ENCODE measurements at places on chromosomes 3 and 15. TPM values are rescaled to one million over a fixed set of nuclear protein-coding genes. Genes with fewer than 3 reads are reported as not detected.

Gene NANOGP8
- total RNA-seq, result 1.1 TPM

Gene CILP
- total RNA-seq, result 24.6 TPM

Gene NPAP1
- total RNA-seq, result not detected

GRCh38 chr3:70231266-70231701 is 81.2 kb downstream of the MDFIC2 start:
- no peak for DNase-seq

DNA sequence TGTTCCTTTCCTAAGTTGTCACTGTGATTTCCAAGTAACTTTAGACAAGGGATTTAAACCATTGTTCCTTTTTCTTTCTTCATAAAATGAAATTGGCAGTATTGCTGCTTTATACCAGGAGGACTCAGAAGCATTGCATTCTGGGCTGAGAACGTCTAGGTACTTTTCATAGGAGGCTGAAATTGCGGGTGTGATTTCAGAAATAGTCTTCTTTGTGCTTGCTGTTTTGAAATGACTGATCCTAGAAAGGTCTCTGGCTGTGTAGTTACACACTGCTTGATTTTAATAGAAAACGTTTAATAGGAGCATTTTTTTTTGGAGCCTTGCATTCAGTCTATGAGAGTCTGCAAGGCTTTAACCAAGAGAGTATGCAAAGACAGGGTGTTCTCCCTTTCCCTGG is 56.3 kb downstream of the PPM1L start:
- no peak for DNase-seq

GRCh38 chr3:2477620-2478019 is 379.0 kb downstream of the CNTN4 start:
- DNase-seq, result no peak

DNA sequence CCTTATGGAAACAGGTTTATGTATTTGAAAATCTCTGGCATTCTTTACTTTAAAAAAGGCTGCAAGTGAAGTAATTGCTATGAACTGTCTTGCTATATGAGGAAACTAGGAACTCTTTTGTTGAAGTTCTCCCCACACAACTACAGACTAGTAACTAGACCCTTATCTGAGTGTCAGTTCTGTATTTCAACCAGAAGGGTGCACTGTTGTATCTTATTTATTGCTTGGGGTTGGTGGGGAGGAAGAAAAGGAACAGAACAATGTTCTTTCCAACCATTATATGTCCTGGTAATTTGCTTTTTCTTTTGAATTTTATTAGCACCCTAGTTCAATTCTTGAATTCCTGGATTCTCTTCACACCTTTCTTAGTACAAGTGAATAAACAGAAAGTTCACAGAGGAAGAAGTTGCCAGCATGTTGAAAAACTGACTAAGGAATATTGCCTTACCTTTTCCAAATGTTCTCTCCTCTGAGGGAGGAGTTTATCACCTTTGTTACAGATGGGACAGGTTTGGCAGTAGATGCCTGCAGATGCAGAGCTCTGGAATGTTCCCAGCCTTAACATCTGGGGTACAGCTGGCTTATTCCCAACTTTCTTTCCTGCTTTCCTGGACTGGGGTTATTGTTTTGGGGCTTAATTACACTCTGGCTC is 162.4 kb upstream of the CFAP20DC start:
- no peak for DNase-seq

DNA sequence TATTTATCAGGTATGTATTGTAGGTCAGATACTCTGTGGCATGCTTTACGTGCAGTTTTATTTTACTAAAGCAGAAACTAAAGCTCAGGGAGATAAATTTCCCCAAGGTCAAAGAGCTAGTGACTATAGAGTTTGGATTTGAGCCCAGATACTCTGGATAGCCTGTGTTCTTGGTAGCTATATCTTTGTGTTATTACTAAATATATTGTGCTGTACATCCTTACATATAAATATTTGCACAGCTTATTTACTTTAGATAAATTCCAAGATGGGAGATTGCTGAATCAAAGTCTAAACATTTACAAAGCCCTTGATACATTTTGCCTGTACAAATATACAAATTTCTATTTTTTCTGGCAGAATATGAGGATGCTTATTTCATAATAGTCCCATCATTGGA is 660.9 kb upstream of the NAALADL2 start:
- DNase-seq, result no peak

DNA sequence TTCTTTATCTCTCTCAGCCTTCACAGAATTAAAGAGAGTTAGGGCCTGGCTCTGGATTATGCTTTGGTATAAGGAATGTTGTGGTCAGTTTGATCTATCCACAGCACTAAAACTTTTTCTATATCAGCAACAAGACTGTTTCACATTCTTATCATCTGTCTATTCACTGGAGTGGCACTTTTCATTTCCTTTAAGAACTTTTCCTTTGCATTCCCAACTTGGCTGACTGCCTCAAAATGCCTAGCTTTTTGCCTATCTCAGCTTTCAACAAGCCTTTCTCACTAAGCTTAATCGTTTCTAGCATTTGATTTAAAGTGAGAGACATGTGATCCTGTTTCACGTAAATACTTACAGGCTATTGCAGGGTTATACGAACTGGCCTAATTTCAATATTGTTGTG is 471.8 kb downstream of the GBE1 start:
- DNase-seq, result no peak

GRCh38 chr15:76866716-76867321 is 38.3 kb downstream of the SCAPER start:
- no peak for DNase-seq

- no peak for DNase-seq
Measured at GRCh38 chr3:100740207-100740606, 30.9 kb downstream of the TFG start.

DNA sequence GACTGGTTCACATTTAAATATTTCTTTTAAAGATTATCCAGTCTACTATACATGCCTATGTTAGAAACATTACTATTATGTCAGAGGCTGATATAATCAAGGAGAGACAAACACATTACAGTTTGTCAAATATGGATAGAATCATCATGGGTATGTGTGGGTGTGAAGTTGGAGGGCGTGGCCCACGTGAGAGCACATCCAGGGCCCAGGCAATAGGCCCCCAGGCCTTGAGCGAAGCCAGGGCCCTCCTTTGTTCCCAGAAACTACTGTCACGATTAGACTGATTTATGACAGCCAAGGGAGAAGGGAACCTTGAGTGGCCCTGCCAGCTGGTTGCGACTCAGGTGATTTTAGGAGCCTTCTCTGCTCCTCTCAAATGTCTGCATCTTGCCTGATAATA is 26.9 kb upstream of the LDHAL6B start:
- no peak for DNase-seq

GRCh38 chr3:117228466-117228865 is 518.9 kb downstream of the TUSC7 start:
- DNase-seq, result no peak

- no peak for DNase-seq
Measured at GRCh38 chr3:49908373-49909199, 4.9 kb upstream of the MST1R start.

GRCh38 chr3:37864904-37865303 is 3.2 kb downstream of the CTDSPL start:
- DNase-seq, result no peak

- DNase-seq, result no peak
Measured at GRCh38 chr15:68822818-68823217, 2.1 kb upstream of the ANP32A start.

- DNase-seq, result no peak
Measured at GRCh38 chr15:98843844-98844243, 163.7 kb downstream of the PGPEP1L start.

- DNase-seq, result no peak
Measured at GRCh38 chr3:197028728-197029510, 698 bp downstream of the MELTF start.

All from breast epithelium (tissue), 4 donors.